ENCODE measurements at places on chromosomes 12 and 14.

GRCh38 chr12:77131977-77132490 lies 66.7 kb upstream of the E2F7 start:
- DNase-seq: no peak

- DNase-seq: no peak
Measured at GRCh38 chr14:20048202-20048601, 11.6 kb upstream of the OR4L1 start.

DNA sequence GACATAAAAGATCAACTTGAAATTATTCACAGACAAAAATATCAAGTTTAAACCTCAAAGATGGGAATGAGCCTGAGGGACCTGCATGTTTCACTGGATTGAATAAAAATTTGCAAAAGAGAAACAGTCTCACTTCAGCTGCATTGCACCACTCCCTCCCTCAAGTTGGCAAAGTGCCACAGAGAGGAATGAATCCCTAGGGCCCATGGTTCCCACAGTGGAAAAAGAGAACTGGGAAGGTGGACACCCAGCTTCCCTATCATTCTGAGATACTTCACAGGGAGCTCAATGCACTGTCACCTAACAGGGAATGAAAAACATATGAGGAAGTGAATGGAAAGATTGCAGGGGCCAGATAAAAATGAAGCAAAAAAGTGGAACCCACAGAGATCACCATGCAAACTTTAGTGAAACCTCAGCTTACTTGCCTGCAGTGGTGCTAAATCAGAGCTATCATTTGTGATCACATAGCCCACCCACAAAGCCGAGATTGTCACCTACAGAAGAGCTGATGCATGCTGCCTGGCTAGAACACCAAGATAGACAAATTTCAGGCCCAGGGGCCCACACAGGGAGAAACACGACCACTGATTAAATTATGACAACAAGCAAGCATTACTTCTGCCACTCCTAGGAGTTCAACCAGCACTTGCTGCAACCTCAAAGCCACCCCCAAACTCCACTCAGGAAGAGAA lies 911.3 kb downstream of the LRFN5 start:
- no peak for DNase-seq

DNA sequence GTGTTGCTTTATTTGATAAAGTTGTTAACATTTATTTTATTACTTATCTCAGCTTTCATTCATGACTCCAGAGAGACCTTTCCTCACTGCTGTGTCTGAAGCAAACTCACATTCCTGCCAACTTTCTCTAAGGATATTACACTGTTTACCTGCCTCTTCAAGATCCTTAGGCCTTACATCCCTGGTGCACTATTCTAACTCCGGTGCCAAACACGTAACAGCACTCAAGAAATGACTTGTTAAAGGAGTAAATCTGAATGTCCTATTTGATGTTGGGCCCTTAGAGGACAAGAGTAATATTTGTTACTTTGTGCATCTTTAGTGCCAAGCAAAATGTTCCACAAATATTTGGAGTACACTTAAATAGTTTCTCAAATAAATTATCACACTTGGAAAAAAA lies 324.1 kb upstream of the FLRT2 start:
- no peak for DNase-seq

GRCh38 chr12:122184517-122184916 lies 1.6 kb downstream of the LRRC43 start:
- no peak for DNase-seq

GRCh38 chr12:71950404-71950803 lies 11.8 kb downstream of the TPH2 start:
- DNase-seq: no peak

DNA sequence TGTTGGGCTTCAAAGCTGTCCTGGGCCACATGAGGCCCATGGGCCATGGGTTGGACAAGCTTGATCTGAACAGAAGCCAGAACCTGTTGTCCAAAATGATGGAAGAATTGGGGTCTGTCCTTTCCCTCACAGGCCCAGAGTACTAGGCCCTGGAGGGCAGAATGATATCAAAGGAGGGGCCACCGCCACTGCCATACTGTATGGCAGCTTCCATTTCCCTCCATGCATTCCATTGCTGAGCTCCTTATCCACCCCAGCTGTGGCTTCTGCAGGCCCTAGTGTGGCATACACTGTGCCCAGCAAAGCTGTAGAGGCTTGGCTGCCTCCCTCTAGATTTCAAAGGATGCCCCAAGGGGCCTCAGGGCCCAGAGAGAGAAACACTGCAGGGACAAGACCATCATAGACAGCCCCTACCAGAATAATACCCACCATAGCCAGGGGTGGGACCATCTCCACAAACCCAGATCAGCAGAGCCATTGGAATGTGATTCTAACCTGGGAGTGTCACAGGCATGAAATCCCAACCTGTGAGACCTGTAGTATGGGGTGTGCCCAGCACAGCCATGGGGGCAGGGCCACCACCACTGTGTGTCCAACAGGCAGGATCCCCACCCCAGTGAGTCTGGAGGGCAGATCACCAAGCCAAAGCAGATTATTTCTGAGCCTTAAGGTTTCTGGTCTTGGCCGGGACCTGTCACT lies 61.4 kb upstream of the BEGAIN start:
- DNase-seq: no peak

GRCh38 chr12:112489456-112489855 lies 70.7 kb downstream of the PTPN11 start:
- DNase-seq: no peak

DNA sequence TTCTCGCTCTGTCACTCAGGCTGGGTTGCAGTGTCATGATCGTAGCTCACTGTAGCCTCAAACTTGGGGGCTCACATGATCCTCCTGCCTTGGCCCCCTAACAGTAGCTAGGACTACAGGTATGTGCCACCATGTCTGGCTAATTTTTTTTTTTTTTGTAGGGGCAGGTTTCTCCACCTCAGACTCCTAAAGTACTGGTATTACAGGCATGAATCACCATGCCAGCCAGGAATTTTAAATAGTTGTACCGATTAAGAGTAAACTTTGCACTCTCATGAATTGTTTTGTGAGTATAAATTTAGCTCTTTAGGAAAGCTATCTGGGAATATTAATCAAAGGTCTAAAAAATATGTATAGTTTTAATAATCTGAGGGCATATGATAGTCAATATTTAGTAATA lies 25.5 kb downstream of the YEATS4 start:
- no peak for DNase-seq

DNA sequence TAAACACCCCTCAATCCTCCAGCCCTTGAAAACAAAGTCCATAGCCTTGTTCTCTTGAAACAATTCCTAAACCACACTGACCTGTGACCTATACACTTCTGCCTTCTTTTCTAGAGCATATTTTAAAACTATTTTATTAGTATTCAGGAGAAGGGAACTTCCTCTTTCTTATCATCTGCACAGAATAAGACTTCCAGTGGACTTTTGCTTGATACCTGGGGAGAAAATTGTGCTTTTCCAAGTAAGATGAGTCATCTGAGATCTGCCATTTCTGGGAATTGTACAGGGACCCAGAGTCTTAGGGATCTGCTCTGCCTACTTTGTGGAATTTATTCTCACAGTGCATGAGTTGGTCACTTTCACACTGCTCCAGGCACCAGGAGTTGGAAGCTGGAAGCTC lies 10.5 kb upstream of the WNT5B start:
- no peak for DNase-seq

- DNase-seq: peak; percentile 59
Measured at GRCh38 chr14:20486684-20487395, 17.6 kb downstream of the PNP start.

DNA sequence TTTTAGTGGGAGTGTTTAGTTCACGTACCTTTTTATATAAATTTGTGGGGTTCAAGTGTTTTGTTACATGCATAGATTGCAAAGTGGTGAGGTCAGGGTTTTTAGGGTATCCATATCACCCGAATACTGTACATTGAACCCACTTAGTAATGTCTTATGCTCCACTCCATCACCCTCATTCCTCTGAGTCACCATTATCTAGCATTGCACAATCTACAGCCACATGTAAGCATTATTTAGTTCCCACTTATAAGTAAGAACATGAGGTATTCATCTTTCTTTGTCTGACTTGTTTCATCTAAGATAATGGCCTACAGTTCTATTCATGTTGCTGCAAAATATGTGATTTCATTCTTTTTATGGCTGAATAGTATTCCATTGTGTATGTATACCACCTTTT lies 583.7 kb upstream of the LRFN5 start:
- no peak for DNase-seq

- DNase-seq: peak; percentile 2
Measured at GRCh38 chr14:89576960-89577359, 159.9 kb upstream of the FOXN3 start.

GRCh38 chr12:41943671-41944070 lies 201.0 kb downstream of the GXYLT1 start:
- DNase-seq: no peak

GRCh38 chr14:104723651-104724406 lies at the start of gene ADSS1:
TSS of gene ADSS1 (plus strand) at chr14:104724229. CDS start at chr14:104724271, 42 bp downstream.
- peak; percentile 81 for DNase-seq

- DNase-seq: no peak
Measured at GRCh38 chr12:43288671-43289425, 263.2 kb downstream of the ADAMTS20 start.

DNA sequence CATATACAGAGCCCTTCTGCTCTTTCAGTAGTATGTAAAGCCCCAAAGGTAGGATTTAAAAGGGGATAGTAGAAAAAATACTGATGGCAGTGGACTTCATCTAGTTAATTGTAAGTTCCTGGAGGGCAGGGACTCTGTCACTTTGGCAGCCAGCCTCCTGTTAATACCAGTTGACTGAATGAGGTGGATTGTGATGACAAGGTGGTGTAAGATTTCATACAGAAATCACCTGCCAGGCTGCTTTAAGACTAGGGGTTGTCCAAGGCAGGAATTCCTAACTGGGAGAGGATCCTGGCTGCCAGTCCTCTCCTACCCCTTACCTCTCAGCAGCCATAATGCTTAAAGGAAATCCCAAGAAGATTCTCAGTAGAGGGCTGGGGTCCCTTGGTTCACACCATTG lies 7.3 kb downstream of the DYRK2 start:
- no peak for DNase-seq

DNA sequence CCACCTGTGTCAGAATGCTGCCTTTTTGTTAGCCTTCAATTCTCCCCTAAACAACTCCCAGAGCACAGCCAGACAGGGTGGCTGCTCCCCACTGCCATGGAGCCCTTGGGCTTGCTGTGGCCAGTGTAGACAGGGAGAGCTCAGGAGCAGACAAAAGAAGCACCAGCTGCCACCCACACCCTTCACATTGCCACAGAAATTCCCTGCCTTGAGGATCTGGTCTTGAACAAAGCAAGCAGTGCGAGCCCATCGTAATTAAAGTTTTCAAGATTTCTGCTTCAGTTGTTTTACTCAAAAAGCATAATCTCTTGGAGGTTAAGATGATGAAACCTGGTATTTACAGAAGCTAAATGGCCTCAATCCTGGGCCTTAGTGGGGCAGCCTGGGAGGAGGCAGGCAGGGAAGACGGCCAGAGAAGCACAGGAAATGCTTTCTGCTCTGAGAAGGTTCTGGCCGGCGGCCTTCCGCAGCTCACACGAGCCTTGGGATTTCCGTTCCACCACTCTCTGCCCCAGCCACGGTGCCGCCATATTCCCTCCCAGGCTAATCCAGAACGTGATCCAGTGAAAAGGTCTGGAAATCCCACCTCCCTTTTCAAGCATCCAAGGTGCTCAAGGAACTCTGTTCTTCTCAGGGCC lies 535.2 kb downstream of the BCL11B start:
- no peak for DNase-seq

DNA sequence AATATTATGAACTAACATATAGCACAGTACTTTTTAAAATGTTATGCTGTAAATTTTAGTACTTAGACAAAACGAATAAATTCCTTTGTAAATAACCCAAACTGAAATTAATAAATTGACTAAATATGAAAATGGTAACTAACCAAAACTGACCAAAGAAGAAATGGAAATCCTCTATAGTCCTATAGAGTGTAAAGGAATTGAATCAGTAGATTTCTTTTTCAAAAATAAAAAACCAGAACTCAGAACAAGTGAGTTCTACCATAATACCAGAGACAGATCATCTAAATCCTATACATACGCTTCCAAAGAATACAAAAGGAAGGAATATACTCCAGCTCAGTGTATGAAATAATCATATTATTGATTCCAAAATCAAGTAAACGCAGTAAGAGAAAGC lies 39.8 kb downstream of the TMPRSS12 start:
- no peak for DNase-seq

DNA sequence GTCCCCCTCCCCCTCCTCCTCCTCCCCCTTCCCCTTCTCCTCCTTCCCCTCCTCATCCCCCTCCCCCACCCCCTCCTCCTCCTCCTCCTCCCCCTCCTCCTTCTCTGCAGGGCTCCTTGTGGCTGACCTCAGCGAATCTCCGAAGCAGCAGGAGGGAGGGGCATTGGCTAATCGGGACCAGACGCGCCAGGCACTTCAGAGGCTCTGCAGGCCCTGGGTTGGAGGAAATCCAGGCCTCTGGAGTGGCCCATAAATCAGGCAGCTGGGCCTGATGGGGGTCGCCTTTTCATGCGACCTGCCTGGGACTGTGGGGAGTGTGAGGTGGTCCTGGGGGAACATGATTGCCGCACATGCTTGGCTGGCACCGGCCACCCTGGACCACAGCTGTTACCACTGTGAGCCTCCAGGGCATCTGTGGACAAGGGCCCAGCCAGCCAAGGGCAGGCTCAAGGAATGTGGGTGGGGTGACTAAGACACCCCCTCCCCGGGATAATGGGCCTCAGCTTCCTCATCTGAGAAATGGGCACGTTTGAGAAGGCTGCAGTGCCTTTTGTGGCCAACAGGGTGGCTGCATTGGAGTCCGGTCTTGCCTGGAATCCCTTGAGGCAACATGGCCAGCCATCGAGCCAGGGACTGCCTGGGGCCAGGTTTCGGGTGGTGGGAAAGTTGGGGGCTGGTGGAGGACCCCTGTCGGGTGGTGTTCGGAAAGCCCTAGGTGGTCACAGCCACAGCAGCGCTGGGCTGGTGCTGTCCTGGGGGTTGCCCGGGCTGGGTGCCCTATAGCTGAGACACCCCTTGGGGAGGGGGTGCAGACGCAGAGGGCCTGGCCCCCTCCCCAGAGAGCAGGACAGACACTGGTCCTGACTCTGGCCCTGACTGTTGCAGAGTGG lies 12.0 kb downstream of the KIF26A start:
- DNase-seq: peak; percentile 81

- no peak for DNase-seq
Measured at GRCh38 chr14:61221906-61222305, 59.2 kb downstream of the TMEM30B start.

GRCh38 chr14:103522649-103523574 lies at the start of gene CKB:
TSS of gene CKB (minus strand) at chr14:103522830. CDS start at chr14:103522493, 337 bp downstream.
- peak; percentile 64 for DNase-seq

DNA sequence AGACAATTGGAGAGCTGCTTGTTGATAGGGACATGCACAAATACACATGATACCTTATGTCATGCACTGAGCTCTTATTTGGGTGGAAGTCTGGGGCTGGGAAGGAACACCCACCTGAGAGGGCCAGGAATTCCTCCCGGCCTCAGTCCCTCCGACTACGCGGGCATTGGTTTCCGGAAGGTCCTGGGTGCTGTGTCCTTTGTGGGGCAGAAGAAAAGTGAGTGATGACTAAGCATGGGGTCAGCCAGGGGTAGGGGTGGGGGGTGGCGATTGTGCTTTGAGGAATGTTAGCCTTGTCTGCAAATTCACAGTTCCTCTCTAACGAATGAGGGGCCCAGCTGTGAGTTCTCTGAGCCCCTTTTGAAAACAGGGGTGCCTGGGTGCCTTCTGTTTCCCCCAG lies 798 bp downstream of the CELA1 start:
- DNase-seq: no peak

- no peak for DNase-seq
Measured at GRCh38 chr12:65825183-65825506, 862 bp downstream of the HMGA2 start.

- DNase-seq: no peak
Measured at GRCh38 chr12:131332224-131332623, 378.5 kb downstream of the ADGRD1 start.
